ENCODE measurements at places on chromosomes 12 and 14. TPM values are rescaled to one million over a fixed set of nuclear protein-coding genes. Genes with fewer than 3 reads are reported as not detected.

GRCh38 chr12:46260913-46261476, 7.8 kb downstream of the SLC38A1 start:
- no peak for DNase-seq

DNA sequence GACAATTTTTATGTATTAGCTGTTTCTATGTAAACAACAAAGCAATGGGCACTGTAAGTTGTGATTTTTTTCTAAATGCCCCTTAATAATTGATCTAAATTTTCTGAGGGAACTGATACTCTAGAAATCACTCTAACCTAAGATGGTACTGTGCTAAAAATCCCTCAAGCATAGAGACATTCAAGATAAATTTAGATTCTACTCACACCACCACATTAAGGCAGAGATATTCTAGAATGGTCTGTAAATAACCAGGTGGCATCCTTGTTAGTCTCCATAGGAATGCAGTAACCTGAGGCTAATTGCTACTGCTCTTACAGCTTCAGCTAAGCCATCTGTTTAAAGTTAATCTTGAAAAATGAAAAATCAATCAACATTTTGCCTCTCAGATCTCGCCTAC, 87.3 kb downstream of the SLC41A2 start:
- no peak for DNase-seq

DNA sequence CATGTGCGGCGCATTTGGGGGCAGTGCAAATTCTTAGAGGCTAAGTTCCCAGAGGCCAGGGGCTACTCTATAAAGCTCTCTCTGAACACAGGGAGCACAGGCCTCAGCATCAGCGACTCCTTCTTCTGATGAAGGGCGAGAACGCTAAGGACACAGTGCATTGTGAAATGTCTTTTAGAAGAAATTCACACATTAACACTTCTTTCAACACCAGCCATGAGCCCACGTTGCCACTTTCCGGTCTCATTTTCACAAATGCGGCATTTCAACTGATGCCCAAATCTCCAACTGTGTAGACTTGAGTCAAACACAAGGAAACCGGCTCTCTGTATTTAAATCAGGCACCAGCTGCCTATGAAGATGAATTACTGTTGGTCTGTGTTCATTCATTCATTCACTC, 162.0 kb downstream of the FOXN3 start:
- DNase-seq: no peak

- DNase-seq: no peak
Measured at GRCh38 chr14:105309371-105309770, 5.2 kb upstream of the PACS2 start.

The IAPP gene
- total RNA-seq: not detected
